ENCODE measurements at places on chromosomes 12 and 14.

DNA sequence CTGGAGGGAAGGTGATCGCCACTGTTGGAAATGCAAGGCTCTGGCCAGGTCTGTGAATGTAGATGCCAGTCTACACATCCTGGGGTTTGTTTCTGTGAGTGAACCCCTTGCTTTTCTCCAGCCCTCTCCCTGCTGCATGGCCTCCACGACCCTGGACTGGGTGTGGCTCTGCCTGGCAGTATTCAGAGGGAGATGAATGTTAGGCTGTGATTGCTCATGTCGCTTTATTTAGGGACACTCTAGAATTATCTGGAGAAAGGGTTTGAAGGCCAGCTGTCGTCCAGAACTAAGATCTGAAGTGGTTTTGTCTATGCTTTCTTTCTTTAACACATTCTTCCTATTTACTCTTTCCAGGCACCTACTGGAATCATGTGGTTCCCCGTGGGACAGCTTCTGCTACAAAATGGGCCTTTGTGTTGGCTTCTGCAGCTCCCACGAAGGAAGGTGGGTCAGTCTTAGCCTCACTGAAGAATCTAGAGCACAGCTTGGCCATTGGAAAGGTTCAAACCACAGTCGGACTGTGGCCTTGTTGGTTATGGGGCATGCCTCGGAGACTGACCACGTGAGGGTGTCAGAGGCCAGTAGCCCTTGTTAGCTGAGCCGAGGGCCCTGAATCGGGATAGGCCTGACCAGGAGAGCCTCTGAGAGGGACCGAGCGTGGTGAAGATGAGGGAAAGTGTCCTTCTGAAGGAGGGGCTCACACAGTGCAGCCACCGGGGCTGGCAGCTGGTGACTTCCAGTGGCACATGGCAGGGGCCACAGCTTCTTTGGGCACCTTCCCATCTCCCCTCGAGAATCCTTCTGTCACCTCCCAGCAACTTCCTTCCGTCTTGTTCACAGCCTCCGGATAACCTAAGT is 59.1 kb downstream of the ANKRD9 start:
- no peak for DNase-seq

DNA sequence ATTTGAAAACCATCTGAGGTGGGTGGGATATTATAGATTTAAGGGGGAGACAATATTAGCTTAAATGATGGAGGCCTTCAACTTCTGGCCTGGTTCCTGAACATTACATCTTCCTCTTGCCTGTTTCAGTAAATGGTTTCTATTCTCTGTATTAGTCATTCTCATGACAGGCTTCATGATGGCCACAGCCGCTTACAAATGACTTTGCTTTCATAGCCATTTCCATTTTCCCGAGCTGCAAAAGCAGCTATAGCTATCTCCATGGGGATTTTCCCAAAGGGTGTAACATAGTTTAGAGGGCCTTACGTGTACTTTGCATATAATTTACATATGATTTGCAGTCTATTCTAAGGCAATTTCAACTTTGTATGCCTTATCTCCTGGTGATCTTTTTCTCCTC is 121.8 kb downstream of the NRXN3 start:
- DNase-seq, result no peak

GRCh38 chr14:95039993-95040348 is 117.4 kb downstream of the DICER1 start:
- no peak for DNase-seq

- no peak for DNase-seq
These were observed at the start of gene PTPRO for GRCh38 chr12:15322164-15323061. Gene PTPRO (plus strand): TSS chr12:15322508.

DNA sequence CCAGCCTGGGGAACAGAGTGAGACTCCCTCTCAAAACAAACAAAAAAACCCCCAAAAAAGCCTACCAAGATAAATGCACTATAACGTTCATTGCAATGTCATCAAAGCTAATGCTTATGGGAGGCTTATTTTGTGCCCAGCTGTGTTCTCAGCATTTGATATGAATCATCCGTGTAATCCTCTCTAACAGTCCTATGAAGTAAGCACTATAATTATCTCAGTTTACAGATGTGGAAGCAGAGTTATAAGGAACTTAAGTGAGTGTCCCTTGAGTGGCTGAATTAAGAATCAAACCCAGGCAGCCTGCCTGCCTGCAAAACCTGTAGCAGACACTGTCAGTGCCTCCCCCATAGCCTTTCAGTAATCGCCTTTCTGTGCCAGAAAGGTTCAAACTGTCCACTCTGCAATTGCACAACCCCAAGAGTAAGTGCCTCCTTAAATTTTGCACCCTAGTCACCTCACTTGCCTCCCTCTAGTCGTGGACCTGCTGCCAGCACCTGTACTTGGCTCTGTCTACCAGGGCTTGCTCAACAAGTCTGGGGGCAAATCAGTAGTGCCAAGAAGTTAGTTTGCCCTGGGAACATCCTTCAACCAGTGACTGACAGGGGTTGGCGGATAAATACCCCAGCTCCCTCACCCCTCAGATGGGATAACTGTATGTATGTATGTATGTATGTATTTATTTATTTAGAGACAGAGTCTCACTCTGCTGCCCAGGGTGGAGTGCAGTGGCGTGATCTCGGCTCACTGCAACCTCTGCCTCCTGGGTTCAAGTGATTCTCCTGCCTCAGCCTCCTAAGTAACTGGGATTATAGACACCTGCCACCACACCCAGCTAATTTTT is 23.8 kb upstream of the PPP1CC start:
- DNase-seq, result no peak

- no peak for DNase-seq
These were observed 158.4 kb upstream of the PLXNC1 start for GRCh38 chr12:93989949-93990348.

- DNase-seq, result peak; percentile 82
These were observed 28.1 kb downstream of the TRPV4 start for GRCh38 chr12:109804820-109805761.
